Activated CD8-positive, alpha-beta memory T cell treated with anti-CD3 and anti-CD28 coated beads for 1 hour (primary cell): ENCODE measurements at places on chromosomes 16 and 17.

- DNase-seq, result no peak
Observed at GRCh38 chr16:29306943-29307597, 99.4 kb downstream of the NPIPB11 start.

DNA sequence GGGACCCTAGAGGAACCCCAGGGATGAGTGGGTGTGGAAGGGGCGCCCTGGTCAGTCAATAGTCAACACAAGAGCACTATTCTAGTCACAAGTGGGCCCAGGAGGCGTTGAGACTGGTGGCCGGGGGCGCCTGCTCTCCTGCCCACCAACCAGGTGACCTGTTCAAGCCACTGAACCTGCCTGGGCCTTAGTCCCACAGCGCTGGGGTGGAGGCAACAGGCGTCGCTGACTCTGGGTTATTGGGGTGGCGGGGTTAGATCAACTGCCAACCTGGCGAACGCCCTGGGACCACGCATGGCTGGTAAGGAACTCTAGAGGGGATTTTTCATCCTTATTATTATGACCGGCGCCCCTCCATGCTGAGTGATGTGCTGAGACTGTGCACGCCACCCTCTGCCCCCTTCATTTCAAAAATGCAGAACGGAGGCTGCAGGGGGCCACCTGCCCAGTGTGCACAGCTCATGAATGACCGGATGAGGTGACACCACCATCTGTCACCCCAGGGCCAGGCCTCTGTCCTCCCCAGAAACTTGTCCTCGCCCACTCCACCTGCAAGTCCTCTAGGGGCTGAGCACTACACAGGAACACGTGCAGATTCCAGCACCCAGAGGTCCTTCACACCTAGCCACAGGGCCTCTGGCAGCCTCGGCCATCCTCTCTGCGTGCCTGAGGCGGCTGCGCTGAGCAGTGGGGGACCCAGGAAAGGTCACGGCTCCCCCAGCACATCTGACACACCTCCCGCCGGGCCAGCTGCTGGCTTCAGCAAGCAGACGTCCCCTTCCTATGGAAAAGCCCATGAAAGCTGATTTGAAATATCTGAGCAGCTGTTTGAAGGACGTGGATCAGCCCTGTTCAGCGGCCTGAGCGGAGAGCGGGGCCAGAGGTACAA is 51.6 kb upstream of the DNAH17 start:
- no peak for DNase-seq

DNA sequence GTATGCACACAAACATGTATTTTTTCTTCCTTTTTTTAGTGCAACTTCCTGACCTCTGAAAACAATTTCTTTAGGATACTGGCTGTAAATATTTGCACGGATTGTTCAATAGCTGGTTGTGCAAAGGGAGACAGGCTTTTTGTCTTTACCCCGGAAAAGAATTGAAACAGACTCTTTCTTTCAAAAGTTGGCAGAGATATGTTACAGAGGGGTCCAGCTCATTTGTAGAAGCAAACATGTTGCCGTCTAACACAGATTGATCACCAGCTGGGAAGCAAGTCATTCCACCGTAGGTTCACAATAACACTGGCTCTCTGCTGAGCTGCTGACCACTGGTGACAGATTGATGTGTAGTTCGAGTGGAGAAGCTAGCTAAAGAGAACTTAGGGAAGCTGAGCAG is 130.9 kb downstream of the STX8 start:
- DNase-seq, result no peak

DNA sequence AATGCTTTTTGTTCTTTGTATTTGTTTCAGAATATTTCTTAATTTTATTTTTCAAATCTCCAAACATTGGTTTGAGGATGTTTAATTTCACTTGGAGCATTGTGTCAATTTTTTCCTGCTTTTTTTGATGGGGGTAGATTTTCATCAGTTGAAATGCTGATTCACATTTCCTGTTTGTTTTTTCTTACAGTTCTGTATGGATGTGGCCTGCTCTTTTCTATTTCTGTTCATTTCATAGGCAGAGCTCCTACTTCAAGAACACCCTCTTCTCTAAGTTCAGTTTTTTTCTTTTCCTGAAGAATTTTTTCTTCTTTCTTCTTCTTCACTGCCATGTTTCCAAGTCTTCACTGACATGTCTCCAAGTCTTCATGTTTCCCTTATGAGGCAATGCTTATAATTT is 8.8 kb downstream of the MBTD1 start:
- DNase-seq, result no peak

DNA sequence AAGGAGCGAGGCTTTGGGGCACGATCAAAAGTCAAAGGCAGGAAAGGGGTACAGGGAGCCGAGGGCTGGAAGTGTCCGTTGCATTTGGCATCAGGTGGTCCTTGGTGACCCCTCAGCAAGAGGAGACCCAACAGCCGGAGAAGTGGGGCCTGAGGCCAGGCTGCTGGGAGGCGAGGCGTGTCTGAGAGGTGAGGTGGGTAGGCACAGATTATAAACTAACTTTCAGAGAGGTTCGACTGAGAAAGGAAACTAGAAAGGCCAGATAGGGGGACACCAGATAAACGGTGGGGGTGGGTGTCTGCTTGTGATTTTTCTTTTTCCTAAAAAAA is 3.6 kb downstream of the PECAM1 start:
- DNase-seq, result no peak

- DNase-seq, result no peak
Observed at GRCh38 chr16:57614536-57614935, 13.9 kb upstream of the ADGRG1 start.

- DNase-seq, result no peak
Observed at GRCh38 chr17:9421525-9421924, 154.1 kb downstream of the STX8 start.

DNA sequence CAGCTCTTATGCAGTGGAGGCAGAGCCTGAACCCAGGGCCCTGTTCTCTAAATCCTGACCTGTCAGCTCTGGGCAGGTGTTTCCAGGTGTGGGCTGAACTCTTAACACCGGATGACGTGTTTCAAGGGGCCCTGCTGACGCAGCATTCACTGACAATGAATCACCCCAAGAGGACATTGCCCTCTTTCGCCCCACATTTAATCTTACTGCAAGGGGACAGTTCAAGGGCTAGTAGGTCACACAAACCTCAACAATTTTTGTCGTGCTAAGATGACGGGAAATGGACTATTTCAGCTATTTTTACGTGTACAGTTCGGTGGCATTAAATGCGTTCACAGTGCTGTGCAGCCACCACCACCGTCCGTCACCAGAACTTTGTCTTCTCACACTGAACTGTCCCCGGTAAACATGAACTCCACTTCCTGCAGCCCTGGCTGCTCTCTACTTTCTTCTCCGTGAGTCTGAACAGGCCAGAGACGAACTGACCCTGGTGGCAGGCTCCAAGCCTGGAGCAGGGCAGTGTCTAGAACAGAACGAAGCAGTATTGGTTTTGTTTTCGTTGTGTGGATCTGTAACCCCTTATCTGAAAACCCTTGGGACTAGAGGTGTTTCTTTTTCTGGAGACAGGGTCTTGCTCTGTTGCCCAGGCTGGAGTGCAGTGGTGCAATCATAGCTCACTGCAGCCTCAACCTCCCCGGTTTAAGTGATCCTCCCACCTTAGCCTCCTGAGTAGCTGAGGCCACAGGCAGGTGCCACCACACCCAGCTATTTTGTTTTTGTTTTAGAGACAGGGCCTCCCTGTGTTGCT is 88.4 kb upstream of the CIBAR2 start:
- no peak for DNase-seq

GRCh38 chr17:49277638-49278037 is 47.1 kb upstream of the PHOSPHO1 start:
- no peak for DNase-seq

DNA sequence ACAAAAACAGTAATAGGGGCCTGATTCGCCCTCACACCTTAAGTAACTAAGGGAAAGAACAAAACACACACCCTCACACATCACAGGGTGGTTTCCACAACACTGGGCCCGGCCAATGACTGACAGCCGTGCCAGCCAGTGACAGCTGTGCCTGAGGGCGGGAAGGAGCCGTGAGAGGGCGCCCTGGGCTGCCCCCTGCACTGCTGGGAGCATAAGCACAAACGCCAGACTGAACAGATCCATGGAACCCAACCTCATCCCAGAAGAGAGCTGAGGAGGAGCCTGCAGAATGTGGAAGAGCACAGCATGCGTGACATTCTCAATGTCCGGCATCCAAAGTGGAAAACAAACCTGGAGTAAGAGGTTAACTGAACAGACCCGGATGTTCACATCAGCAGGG is 16.0 kb downstream of the CSNK1D start:
- DNase-seq, result peak; percentile 59

DNA sequence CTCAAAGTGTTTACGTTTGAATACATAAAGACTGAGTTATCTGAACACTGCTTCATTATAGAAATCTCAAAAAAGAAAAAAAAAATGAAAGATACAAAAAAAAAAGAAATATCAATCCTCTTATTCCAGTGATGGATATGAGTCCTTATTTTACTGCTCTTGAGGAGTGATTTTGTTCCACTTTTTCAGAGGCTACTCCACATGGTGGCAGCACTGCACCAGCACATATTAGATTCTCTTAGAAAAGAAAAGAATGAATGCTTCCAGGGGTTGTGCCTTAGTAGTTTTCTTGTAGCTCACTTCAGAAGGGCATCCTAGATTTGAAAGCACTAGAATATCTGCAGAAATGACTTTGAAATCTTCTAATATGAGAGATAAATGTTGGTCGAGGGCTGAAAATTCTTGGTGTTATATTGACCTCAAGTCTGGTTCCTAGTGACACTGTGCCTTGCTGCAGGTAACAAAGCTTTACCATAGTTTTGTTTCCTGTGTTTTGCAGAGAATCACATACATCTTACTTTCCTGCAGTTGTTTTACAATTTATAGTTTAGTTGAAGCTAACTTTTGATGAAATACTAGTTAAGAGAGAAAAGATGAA is 25.9 kb downstream of the AP2B1 start:
- no peak for DNase-seq

- no peak for DNase-seq
Observed at GRCh38 chr17:50372222-50372757, 694 bp downstream of the MRPL27 start.

DNA sequence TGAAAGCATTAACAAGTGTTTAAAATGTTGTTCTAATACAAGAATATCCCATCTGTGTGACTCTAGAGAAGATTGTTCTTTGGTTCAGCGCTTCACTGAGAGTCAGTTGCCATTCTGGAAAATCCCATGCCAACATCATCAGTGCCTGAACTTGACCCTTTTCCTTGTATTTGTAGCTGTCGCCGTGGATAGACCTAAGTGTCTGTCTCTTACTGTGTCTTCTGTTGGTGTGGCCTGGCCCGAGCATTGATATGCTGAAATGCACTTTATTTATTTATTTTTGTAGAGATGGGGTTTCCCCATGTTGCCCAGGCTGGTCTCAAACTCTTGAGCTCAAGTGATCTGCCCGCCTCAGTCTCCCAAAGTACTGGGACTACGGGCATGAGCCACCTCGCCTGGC is 76.0 kb downstream of the MYH11 start:
- DNase-seq, result no peak

- no peak for DNase-seq
Observed at GRCh38 chr16:4290236-4290830, 17.5 kb upstream of the TFAP4 start.

GRCh38 chr17:57852092-57852954 is 2.5 kb upstream of the MRPS23 start:
- no peak for DNase-seq

DNA sequence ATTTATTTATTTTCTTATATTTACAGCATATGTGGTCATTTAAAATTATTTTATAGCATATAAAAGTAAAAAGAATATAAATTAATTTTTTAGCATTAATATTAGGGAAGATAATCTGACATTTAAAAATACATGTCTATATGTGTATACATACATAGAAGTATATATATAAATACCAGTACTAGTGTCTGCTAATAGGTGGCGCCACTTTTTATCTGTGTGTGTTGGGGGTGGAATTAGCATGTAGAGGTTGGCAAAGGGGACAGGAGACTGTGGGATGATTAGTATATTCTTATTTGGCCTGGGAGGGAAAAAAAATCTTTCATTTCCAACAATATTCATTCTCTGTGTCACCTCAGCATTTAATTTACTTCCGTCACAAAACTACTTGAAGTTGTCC is 359.1 kb downstream of the WWOX start:
- no peak for DNase-seq

DNA sequence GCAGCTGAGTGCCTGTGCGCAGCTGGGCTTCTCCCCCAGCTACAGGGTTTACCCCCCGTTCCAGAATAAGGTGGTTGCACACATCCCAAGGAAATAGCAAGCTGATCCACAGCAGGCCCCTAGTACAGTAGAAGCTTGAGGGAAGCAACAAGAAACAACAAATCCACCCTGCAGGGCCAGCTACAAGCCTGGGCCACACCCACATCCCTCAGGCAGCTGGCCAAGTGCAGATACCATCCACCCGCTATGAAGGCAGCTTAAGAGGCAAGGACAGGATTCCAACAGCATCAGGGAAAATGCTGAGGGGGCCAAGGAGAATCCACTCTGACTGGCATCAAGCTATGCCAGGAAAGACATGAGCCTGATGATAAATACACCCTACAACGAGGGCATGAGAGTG is 66.9 kb upstream of the RCVRN start:
- no peak for DNase-seq

GRCh38 chr16:84058664-84059063 is 16.1 kb upstream of the SLC38A8 start:
- DNase-seq, result no peak

DNA sequence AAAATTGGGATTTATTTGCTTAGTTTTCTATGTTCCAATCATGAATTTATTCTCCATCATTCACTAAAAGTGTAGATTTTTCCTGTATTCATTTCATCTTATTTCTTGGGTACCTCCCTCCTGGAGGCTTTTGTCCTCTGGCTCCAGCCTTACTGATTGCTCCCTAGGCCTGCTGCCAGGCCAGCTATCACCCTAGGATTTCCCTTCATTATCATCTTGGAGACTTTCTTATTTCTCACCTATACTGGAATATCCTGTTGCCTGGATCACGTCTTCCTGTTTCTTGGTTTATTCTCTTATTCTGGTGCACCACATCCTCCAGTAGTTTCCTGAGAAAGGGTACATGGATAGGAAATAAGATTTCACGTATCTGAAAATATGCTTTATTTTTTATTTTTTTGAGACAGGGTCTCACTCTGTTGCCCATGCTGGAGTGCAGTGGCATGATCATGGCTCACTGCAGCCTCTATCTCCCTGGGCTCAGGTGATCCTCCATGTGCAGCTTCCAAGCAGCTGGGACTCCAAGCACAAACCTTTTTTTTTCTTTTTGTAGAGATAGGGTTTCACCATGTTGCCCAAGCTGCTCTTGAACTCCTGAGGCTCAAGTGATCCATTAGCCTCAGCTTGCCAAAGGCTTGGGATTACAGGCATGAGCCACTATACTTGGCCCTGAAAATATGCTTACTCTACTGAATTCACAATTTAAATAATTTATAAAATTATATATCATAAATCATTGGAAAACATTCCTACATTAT is 13.3 kb upstream of the KPNB1 start:
- DNase-seq, result no peak
